ENCODE measurements at places on chromosomes 2 and 18. TPM values are rescaled to one million over a fixed set of nuclear protein-coding genes. Genes with fewer than 3 reads are reported as not detected.
A peak's percentile ranks its signal among the peaks of the same experiment; 100 is the strongest.

DNA sequence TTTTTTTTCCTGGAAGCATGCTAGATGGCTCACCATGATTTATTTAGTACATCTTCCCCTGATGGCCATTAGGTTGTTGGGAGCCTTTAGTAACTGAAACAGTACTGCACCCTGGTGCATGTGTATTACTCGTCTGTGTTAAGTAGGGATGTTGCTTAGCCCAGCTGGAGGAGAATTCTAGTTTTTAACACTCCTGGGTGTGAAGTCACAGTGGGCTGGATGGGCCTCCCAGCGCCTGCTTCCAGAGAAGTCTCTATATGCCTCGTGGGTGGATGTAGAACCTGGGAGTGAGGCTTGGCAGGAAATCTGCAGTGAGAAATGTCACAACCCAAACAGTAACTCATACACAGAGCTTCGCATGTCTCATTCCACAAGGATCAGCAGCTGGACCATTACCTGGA is 28.9 kb upstream of the NT5DC4 start:
- peak; percentile 61 for DNase-seq

- peak; percentile 83 for DNase-seq
Observed at GRCh38 chr2:26469092-26469710, 8.7 kb downstream of the OTOF start.

GRCh38 chr2:24961903-24962302 is 9.9 kb downstream of the DNAJC27 start:
- DNase-seq = no peak

DNA sequence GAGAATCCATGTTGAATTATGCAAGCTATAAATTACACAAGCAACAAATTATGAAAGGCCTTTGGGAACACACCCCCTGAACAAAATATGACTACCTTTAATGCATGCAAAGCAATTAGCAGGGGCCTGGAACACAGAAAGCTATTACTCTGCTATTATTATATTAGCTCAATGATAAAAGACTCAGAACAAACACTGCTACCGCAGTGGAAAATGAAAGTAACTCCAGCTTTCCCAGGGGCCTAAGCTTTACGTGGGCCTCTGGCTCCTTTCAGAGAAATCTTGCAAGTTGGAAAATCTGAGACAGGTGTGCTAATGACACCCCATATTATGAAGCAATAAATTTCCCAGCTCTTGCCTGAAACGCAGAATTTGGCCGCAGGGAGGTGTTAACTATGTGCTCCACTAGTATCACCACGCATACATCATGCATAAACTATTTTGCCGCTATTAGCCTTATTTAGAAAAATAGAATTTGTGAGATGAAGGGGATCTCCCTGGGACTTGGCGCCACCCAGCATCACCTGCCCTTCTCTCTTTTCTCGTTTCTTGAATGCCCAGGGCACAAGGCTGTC is 321.6 kb upstream of the LYPD1 start:
- DNase-seq = no peak

- DNase-seq = no peak
Observed at GRCh38 chr2:74375838-74376237, 4.3 kb downstream of the DCTN1 start.

DNA sequence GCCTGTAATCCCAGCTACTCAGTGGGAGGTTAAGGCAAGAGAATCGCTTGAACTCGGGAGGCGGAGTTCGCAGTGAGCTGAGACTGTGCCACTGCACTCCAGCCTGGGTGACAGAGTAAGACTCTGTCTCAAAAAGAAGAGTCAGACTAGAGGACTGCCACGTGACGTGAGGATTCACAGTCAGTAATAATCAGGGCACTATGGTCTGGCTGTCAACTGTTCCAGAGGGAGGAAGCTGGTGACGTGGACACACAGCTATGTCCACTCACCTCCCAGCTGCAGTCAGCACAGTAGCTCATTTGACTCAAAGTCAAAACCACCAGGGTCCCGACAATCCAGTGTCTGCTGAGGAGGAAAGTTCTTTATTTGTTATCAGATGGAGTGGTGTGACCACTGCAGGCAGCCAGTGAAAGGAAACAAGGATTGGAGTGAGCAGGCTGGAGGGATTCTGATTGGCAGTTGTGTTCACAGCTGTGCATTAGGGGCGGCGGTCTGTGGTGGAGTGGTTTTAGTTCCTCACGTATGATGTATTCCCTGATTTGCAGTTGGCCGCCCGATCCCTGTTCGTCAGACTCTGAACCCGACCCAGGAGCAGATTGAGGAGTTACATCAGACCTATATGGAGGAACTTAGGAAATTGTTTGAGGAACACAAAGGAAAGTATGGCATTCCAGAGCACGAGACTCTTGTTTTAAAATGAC is 37.9 kb downstream of the MOGAT1 start:
- DNase-seq = peak; percentile 15

GRCh38 chr2:130913891-130914290 is 77.2 kb downstream of the ARHGEF4 start:
- DNase-seq = no peak

DNA sequence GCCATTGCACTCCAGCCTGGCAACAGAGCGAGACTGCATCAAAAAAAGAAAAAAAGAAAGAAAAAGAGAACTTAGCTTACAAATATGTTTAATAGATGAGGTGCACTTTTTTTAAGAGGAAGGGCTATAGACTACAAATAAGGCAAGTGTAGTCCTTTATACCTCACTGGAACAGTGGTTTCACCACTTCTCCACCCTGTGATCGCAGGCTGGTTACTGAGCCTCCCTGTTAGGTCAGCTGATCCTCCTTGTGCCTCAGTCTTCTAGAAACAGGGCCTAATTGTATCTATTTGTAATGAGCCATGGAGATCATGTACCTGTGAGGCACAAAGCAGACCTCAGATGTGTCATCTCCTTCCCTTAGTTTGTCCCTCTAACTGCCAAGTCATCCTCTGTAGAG is 4.5 kb downstream of the CXCR2 start:
- no peak for DNase-seq

- DNase-seq = no peak
Observed at GRCh38 chr2:188272121-188272520, 19.6 kb upstream of the GULP1 start.

DNA sequence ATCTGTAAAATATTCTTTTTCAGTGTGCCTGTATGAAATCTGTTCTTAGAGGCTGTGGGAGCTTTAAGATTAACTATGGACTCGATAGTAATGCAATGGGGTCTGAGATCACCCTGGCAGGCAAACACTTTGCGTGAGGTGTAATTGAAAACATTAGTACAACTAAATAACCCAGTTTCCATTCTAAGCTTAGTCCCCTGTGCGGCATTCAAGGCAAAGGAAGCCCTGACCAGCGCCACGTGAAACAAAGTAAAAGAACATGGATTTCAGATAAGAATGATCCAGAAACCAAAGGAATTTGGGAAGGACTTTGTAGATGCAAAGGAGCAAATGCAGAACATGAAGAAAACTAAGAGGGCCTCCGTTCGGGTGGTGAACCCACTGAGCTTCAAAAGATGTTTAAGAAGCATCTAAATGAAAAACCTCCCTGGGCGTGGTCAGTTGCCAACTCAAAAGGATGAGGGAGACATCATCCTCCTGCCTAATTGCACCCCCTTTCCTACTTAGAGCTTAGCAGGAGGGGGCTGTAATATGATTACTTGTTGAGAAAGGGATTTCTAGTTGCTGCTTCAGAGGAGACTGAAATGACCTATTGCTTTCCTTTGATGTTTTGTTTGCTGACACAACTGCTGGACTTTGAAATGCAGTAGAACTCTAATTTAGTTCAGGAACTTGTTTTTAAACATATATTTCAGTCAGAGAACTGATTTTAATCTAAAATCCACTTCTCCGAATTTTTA is 7.9 kb upstream of the CETN1 start:
- no peak for DNase-seq

- no peak for DNase-seq
Observed at GRCh38 chr18:70235478-70235877, 30.0 kb upstream of the RTTN start.

TPO gene
- total RNA-seq = not detected

CNGA3 gene
- not detected for total RNA-seq

THSD7B gene
- total RNA-seq = not detected

CHRND gene
- not detected for total RNA-seq

HOXD3 gene
- total RNA-seq = not detected

INSIG2 gene
- 35.0 TPM for total RNA-seq

MC4R gene
- total RNA-seq = not detected
